Prostate gland (tissue), 2 donors: ENCODE measurements at places on chromosomes 1 and 21. TPM values are rescaled to one million over a fixed set of nuclear protein-coding genes. Genes with fewer than 3 reads are reported as not detected.

PTGS2 gene
- total RNA-seq: 14.3 TPM

ANKRD45 gene
- total RNA-seq: 2.3 TPM

DNA sequence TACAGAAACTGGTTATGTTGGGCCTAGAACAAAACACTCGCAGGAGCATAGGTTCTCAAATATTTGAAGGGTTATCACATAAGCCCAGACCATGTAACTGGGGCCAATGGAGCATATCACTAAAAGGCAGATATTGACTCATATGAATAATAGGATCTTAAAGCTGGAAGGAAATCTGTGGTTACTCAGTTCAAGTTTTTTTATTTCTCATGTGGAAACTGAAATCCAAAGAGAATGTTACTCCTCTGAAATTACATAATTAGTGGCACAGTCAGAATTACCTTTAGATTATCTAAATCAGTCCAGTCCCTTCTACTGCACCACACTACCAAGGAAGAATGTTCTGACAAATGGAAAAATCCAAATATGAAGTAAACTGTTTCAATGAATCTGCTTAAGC is 12.0 kb downstream of the SLAMF8 start:
- no peak overlapping the region for H3K27ac ChIP-seq
- H3K4me3 ChIP-seq: no peak overlapping the region
- no peaks in the 10 kb centered on the region for H3K4me1 ChIP-seq
- DNase-seq: no peak

TFF1 gene
- 4.7 TPM for total RNA-seq
